ENCODE measurements at places on chromosomes 6 and 20.

GRCh38 chr20:31496761-31497295, 17.4 kb upstream of the HM13 start:
- DNase-seq, result no peak

GRCh38 chr6:137660296-137660731, 166.1 kb upstream of the OLIG3 start:
- DNase-seq, result no peak

GRCh38 chr6:113433335-113433991, 423.7 kb upstream of the MARCKS start:
- no peak for DNase-seq

GRCh38 chr6:44725070-44725469, 337.6 kb downstream of the CDC5L start:
- no peak for DNase-seq

- DNase-seq, result no peak
These were observed 203.9 kb downstream of the TBXT start for GRCh38 chr6:165963750-165964149.

DNA sequence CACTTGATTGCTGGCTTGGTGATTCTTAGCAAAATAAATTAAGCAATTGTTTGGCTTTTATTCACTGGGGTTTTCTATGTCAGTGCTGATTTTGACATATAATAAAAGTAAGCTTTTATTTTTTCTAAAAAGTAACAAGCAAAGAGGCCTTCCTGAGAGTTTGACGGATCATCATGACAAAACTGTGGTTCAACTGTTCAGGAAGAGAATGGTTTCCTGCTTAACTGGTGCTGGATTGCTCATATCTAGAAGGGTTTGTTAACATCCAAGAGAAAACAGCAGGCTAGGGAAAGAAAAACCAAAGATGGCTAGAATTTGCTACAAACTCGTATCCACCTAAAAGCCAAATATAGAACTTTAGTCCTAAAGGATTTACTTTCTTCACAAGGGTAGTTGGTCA, 21.2 kb downstream of the SERPINB1 start:
- DNase-seq, result no peak

GRCh38 chr6:139545206-139546105, 171.0 kb upstream of the CITED2 start:
- no peak for DNase-seq

DNA sequence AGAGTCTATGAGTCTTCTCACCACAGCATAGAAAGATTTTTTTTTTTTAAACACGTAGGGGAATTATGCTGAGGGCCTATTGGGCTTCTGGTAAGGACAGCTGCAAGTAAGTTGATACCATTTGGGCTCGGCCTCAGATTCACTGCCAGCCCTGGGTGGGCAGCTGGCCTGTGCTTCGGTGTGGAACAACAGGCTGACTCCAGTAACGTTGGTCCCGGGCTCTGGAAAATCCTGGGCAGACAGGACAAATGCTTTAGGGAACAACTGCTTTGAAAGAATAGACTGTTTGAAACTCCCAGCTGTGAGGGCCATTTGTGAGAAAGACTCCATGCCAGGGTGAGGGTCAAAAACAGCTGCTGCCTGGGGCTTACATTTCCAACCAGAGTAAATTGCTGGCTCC, 366.5 kb downstream of the QKI start:
- DNase-seq, result no peak

DNA sequence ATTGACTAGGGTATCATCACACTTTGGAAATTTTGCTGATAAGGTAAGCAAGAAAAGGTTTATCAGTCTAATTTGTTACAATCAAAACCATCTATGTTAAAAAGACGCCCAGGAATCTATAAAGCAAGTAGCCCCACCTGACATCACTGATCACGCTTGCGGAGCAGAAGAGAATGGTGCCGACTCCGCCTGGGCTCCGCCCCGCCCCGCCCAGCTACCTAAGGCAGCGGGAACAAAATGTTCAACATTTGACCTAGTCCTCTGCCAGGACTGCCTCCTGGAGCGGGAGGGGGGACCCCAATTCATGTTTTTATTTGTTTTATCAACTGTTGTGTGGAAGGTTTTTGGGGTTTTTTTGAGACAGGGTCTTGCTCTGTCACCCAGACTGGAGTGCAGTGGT, 520.5 kb downstream of the PREX1 start:
- no peak for DNase-seq

DNA sequence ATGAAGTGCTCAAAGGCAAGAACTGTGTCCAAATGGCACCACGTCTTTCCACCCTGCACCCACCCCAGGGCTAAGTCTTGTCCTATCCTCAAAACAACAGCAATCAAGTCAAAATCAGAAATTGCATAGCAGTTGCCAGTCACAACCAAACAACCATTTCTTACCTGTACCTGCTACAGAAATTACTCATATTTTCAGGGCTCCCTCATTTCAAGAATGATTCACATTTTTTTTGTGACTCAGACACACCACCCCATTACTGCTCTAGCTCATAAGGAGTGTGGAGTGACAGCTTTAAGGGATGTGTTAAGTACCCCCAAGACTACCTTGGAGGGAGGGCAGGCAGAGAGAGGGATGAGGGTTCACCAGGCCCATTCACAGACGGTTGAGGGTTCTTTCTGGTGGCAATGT, 111.7 kb downstream of the TRERF1 start:
- no peak for DNase-seq

DNA sequence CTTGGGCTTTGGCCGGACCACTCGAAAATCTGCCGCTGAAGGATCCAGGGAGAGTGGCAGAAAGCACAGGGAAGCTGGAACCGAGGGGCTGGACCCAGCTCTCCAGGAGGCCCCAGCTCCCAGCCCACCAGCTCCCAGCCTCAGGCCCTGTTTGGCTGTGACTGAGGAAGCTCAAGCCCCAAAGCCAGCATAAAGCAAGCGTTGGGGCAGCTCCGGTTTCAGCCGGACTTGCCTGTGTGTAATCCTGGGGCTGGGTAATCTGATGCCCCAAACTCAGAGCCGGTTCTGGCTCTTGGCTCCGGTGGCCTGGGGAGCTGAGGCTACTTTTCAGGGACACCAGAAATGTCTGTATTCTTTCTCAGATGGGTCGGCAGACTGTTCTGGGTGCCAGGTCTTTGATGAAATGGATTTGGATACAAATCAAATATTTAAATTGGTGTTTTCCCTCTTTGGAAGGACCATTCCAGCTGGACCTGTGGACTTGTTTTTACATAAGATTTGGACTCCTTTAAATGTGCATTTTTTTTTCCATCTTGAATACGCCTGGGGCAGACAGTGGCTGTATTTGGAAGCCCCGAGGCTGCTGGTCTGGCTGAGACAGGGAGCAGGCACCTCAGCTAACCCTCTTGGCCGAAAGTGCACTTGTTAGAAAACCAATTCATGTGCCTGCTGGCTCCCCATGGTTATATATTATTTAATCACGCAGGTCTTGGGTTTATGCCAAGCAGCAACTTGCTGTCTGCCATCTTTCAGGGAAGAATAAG, 29.7 kb downstream of the RPP40 start:
- no peak for DNase-seq

GRCh38 chr20:58826271-58826670, 24.4 kb downstream of the GNAS-AS1 start:
- no peak for DNase-seq

- DNase-seq, result no peak
These were observed 109.5 kb upstream of the CLDN20 start for GRCh38 chr6:155154158-155154830.

GRCh38 chr6:11771473-11772048, 7.0 kb downstream of the ADTRP start:
- no peak for DNase-seq

GRCh38 chr6:27205375-27206278, 41.9 kb upstream of the PRSS16 start:
- DNase-seq, result no peak

DNA sequence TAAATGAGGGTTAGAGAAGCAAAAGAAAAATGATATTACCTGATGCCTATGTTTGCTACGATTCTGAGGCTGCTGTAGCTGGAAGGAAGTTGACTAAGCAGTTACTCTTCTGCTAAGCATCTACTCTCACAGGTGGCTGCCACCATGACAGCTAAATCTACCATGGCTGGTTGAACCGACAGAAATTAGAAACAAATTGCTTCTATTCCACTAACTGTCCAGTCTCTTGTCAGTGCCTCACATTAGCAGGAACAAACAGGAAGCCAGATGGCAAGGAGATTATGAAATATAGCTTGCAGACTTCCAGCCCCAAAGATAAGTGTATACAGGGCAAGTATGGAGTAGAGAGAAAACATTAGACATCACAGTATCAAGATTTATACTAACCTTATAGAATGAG, 59.4 kb upstream of the TMEM200A start:
- no peak for DNase-seq

DNA sequence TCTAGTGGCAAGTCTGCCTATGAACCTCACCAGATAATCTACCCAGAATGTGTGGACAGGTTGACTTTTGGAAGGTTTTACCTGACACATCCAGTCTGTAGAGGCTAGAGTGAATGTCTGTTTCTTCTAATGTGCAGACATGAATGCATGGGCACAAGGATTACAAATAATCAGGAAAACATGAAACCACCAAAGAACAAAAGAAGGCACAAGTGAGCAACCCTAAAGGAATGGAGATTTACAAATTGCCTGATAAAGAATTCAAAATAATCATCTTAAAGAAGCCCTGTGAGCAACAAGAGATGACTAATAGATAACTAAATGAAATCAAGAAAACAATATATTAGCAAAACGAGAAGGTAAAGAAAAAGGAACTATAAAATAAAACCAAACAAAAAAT, 876.1 kb upstream of the ADGRB3 start:
- DNase-seq, result no peak

GRCh38 chr6:24100770-24101155, 25.3 kb upstream of the NRSN1 start:
- no peak for DNase-seq

All from stimulated activated CD8-positive, alpha-beta memory T cell treated with anti-CD3 and anti-CD28 coated beads, Interleukin-15, amount 100 ng/mL, for 24 hours (primary cell).